ENCODE measurements at places on chromosomes 3 and 15. TPM values are rescaled to one million over a fixed set of nuclear protein-coding genes. Genes with fewer than 3 reads are reported as not detected.

Gene PCOLCE2
- total RNA-seq, result 1.1 TPM

Gene FEZF2
- not detected for total RNA-seq

Gene VPS18
- total RNA-seq, result 48.0 TPM

Gene ZNF106
- 37.9 TPM for total RNA-seq

Gene CCDC9B
- 36.4 TPM for total RNA-seq

Gene CEMIP
- total RNA-seq, result 0.85 TPM

Gene CYP1A1
- 3.4 TPM for total RNA-seq

Gene CNTN3
- total RNA-seq, result 1.1 TPM

Gene SEC22A
- total RNA-seq, result 39.9 TPM

Gene AHSG
- not detected for total RNA-seq

Gene FGD5
- under 0.01 TPM for total RNA-seq

Gene DUOXA1
- total RNA-seq, result 32.3 TPM

Gene EIF2A
- total RNA-seq, result 260 TPM

Gene IGSF11
- total RNA-seq, result not detected

Gene MLF1
- 4.9 TPM for total RNA-seq

Gene SI
- not detected for total RNA-seq

Gene SCG3
- total RNA-seq, result not detected

Gene CFAP161
- total RNA-seq, result not detected

Gene GOLGA8R
- total RNA-seq, result 0.24 TPM

Gene GRAMD1C
- 1.3 TPM for total RNA-seq

Gene BNC1
- total RNA-seq, result 69.3 TPM

Gene LRRK1
- 9.2 TPM for total RNA-seq

Gene C2CD4B
- total RNA-seq, result not detected

Gene CCR9
- total RNA-seq, result not detected

Gene CCR8
- total RNA-seq, result not detected

Gene NR2E3
- total RNA-seq, result not detected

Gene TRIM71
- total RNA-seq, result not detected

Gene OR4F15
- not detected for total RNA-seq

Gene ZNF148
- total RNA-seq, result 24.1 TPM

Gene TMC3
- total RNA-seq, result not detected

Gene NEIL1
- 13.7 TPM for total RNA-seq

Measured in tracheal epithelial cell (primary cell).